ENCODE measurements at places on chromosomes 12 and 14.
A peak's percentile ranks its signal among the peaks of the same experiment; 100 is the strongest.

DNA sequence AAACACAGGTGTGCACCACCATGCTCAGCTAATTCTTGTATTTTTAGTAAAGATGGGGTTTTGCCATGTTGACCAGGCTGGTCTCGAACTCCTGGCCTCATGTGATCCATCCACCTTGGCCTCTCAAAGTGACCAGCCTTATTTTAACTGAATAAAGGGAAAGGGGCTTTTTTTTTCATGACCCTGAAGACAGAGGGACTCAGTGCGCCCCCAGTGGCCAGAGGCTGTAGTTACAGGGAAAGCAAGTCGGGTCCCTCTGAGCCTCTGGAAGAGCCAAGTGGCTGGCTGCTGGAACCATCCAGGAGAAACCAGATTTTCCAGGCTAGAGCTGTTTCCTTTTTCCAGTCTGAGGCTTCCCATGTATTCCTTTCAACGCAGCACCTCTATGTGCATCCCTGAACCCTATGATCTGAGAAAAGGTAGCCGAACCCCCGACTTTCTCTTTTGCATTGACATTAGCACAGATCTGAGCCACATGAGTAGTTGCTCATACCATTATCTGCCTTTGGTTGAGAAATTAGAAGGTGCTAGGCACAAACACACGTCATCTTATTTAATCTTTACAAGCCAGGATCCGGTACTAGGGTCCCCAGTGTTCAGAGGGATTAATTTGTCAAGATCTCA lies 342.7 kb downstream of the CACNA1C start:
- DNase-seq = no peak

DNA sequence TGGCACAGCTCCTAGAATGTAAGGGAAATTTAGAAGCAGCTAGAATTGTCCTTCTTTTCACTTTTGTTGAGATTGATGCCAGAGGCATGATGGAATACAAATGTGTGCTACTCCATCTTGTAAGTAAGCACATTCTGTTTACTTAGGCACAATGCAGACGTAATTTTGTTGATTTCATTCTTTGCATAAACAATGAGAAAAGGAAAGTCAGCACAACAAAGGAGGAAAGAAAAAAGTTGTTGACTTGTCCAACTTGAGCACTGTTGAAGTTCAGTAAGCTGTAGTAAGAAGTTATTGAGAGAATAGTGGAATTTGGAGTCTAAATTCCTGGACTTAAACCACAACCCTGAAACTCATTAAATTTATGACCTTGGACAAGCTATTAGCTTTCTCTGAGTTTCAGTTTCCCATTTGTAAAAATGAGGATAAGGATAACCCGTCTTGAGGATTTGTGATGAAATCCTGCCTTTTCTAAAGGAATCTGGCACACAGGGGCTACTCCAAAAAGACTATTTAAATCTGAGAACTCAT lies 19.4 kb upstream of the CNTN1 start:
- no peak for DNase-seq

GRCh38 chr12:94676031-94676641 lies 25.8 kb upstream of the TMCC3 start:
- DNase-seq = peak; percentile 27

DNA sequence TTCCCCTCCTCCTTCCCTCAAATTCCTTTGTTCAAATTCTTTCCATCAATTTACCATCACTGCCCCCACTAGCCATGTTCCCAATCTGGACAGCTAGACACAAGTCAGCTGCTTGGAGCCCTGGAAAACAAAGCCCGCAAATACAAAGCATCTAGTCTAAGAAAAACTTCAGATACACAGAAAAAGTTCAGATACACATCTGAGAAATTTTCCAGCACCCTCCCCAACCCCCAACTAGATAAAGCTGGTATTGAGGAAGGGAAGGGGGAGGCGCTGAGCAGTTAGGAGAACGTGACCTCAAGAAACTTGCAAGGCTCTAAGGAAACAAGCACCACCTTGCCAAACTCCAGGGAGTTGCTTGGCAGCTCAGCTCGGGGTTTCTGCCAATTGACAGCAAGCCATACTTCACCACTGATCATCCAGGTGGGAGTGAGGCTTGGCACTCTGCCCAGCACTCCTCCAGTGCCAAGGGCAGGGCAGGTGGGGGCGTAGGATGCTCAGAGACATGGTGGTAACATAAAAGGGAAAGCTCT lies 5.1 kb upstream of the CNIH1 start:
- DNase-seq = no peak

DNA sequence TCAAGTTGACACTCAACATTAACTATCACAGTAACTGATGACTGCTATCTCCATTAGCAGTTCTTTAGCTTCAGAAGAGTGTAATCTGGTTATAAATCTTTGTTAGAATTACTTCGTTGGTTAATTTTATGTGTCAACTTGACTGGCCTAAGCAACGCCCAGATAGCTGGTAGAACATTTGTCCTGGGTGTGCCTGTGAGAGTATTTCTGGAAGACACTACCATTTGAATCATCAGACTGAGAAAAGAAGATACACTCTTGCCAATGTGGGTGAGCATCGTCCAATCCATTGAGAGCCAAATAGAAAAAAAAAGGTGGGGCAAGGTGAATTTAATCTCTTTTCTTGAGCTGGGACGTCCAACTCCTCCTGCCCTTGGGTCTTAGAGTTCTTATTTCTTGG lies 129.0 kb downstream of the IGF1 start:
- no peak for DNase-seq

- no peak for DNase-seq
Observed at GRCh38 chr14:98858561-98858960, 413.4 kb downstream of the BCL11B start.

DNA sequence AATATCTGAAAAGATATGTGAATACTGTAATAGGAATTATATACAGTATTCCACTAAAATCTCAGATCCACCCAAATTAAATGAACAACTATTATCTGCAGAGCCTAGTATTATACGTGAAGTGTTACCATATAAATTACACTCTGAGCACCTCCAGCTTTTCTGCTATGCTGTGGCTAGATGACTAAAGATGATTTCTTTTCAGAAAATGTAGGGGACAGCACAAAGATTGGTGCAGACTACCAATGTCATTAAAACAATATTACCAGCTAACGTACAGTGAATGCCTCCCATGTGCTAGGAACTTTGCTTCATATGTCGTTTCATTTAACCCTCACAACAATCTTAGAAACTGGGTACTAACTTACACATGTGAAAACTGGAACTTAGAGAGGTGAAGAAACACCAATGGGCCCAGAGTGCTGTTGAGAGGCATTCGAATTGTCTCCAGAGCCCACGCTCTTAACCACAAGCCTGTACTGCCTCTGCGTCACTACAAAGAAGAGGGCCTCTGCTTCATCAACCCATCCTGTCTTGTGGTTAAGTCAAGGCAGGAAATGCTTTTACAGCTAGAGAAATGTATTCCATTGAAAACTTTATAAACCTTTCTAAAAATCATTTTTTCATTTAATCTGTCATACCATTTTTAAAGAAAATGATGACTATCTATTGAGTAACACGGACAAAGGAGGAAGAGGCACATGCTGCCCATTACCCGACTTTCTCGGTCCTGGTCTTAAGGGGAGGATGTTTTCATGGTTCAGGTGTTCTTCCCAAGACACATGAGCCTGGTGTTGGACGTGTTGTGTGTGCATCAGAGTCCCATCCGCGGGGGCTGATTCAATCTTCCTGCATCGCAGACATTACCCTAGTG lies 1.3 kb downstream of the GPR65 start:
- DNase-seq = peak; percentile 60

DNA sequence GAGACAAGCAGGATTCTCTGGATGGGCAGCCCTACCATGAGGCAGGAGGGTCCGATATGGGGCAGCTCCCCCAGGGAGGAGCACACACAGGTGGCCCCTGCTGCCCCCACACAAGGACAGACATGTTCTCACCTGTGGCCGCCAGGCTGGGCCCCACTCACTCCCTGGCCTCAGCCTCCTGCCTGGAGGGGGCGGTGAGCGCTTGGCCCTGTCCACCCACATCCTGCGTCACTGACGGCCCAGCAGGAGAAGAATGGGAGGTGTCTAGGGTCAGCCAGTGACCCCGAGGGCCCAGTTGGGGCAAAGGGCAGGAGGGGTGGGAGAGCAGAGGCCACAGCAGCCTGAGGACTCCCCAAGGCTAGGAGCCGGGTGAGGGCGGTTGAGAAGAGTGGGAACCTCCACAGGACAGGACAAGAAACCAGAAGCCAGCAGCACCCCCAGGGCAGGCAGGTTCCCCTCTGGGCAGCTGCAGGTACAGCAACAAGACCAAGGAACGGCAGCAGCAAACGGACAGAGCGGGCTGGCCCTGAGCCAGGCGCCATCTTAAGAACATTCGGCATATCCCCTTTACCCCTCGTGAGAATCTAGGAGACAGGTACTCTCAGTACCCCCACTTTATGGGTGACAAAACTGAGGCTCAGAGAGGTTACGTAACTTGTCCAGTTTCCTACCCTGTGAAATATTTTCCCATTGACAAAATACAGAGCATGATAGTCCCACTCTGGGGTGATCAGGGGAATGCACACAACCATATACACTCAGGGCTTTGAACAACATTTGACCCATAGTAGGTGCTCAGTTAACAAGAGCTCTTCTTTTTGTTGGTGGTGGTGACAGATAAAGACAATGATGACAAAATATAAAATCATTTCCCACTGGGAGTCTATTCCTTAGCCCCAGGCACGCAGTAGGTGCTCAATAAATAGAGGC lies 74.3 kb downstream of the NCOR2 start:
- DNase-seq = no peak

DNA sequence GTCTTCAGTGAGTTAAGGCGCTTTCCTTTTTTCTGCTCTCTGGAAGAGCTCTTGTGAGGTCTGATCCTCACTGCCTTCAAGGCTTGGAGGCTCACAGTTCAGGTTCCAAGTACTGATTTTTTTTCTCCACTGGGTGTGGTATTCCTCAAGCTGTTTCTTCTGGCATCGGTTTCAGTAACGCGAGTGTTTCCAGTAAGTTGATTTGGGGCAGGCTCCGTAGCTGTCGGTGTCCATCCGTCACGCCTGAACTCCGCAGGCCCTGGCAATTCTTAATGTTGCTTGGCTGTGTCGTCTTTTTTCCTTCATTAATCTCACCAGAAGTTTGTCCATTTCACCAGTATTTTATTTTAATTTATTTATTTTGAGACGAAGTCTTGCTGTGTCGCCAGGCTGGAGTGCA lies 30.6 kb downstream of the LRCOL1 start:
- no peak for DNase-seq

DNA sequence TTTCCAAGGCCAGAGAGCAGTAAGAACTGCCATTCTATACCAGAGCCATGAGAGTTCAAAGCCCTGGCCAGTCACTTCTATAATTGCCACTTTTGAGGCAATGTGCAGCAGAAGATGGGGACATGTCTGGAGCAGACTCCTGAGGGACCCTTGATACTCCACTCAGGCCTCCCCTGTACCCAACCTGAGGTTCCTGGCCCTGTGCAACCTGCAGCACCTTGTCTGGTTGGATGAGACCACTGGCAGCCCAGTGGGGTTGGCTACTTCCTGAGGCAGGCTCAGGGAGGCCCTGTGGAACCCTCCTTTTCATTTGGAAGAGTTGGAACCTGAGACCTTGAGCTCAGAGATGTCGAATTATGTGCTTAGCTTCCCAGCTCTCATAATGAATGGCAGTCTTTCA lies 54.4 kb downstream of the GALNT16 start:
- no peak for DNase-seq

DNA sequence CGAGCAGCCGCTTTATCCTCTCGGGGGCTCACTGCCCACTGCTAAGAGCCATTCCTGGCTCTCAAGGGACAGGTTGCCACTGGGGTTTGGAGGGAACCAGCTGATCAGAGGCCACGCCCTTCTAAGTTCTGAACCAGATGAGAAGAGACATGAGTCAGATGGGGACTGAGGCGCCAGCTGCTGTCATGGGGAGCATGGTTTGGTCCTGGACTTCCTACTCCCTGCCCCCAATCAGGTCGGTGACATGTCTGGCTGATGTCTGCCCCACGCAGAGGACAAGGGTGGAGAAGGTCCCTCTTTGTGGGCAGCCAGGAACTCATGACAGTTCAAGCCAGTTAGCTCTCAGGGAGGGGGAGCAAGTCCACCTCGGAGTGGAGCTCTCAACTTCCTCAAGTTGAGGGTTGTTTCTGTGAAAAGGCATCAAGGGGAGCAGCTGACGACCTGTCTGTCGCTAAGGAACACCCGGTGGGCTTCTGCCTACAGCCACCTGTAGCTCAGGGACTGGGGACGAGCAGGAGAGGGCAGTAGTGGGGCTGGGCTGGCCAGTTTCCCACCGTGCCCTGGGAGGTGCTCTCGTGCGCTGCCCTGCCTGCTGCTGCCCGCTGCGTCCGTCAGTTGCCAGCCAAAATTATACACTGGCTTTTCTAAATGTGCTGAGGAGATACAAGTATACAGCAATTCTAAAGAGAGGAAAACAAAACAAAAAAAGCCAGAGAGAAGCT lies 20.5 kb downstream of the PSMC1 start:
- no peak for DNase-seq

DNA sequence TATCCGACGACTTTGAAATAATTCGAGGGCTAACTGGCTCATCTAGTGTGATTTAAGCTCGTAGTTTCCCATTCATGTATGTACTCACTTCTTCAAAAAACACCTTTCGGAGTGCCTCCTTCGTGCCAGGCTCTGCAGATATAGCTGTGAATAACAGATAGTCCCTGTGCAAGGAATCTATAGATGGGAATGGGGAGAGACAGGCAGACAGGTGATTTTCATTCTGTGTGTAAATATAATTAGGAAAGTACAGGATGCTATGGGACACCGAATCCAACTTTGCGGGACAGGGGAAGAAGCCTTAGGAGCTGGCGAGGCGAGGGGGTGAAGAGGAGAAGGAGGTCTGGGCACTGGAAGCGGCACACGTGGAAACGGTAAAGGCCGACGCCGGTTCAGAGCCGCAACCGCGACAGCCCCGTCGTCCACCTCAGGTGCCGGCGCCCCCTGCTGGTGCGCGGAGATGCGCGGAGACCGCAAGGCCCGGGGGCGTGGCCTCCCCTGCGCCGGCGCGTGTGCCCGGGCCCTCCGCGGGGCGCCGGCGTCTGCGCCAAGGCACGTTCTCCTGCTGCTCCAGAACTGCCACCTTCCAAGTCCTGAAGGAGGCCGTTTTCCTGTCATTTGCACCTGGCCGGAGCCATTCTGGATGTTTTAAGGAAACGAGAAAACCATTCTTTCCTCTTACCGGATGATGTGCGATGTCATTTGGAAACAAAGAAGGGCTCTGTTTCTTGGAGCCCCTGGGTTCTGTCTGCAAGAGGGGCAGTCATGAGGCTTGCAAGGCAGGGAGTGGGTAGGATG lies 18.0 kb upstream of the CACNA1C start:
- DNase-seq = peak; percentile 84

DNA sequence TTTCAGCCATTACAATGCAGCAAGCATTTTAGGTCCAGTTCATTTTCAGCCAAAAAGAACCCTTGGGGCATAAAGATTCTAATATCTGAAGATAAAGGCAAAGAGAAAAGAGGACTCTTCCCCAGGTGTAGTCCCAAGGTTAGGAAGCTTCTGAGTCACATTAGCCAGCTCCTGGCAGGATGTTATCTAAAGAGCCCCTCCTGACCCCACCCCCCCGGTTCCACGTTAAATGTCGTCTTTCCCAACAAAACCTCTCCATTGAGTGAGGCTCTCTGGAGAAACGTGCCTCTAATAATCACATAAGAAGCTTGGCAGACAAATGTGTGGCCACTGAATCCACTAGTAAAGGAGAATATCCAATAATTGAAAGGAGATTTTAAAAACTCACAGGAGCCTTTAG lies 267.7 kb downstream of the GALC start:
- no peak for DNase-seq

- no peak for DNase-seq
Observed at GRCh38 chr14:89201645-89202044, 215.4 kb downstream of the FOXN3 start.

All from memory B cell (primary cell).